ENCODE measurements at places on chromosomes 16 and 17.

- no peak for DNase-seq
Observed at GRCh38 chr17:50834429-50835300, 721 bp upstream of the WFIKKN2 start.

DNA sequence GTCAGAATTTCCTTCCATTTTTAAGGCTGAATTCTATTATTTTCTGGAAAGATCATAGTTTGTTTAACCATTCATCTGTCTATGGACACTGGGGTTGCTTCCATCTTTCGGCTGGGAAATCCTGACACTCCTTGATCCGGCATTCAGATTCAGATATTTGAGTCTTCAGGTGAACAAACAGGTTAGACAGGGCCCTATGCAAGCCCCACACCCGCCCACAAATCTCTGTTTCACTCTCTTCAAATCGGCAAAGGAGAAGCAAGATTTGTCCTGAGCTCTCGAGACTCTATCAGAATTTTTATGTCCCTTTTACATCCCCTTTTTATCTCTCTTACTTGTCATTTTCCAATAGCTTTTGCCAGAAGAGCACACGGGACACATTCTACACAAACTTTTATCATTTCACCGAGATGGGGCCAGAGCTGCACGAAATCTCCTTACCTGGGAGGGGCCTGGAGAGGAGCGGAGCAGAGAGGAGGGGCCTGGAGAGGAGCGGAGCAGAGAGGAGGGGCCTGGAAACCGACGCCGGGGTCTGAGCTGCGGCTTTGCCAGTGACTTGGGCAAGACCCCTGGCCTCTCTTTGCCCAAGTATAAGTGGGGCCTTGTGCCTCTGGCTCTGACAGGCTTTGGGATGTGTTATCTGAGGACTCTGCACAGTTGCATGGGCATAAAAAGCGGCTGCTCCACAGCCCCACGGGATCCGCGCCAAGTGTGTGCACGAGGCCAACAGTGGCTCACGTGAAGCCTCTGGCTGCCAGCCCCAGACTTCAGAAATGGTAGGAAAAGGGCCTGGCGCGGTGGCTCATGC lies 54.3 kb upstream of the RBFOX3 start:
- DNase-seq, result peak; percentile 94

DNA sequence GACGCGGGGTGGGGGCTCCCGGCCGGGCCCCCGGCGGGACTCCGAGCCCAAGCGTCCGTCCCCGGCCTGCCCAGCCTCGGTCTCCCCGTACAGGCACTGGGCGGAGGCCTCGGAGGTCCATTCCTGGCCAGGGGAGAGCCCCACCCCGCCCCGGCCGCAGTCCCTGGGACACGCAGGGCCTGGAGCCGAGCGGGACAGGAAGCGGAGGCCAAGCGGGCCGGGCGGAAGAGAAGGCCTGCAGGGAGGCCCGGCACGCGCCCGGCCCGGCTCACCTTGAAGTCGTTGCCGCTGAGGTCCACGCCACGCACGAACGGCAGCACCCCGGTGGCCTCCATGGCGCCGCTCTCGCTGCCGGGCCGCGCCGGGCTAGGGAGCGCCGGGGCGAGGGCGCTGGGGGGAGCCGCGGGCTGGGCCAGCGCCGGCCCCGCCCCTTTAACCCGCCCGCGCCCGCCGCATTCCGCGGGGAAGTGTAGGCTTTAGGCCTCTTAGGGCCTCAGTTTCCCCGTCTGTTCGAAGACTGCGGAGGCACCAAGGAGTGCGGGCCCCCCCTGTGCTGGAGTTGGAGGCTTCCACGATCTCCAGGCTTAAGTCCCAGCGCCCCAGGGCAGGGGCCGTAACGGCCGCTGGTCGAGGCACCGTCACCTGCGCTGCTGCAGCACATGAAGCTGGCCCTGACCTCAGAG lies at the start of gene FLII:
Gene FLII (minus strand): TSS at position 383 of the 683 bp plus-strand sequence. CDS start 48 bp downstream, at position 335.
- DNase-seq, result peak; percentile 91

GRCh38 chr17:79317916-79318315 lies 243.3 kb downstream of the ENGASE start:
- no peak for DNase-seq
